Ovary (tissue), 10 donors: ENCODE measurements at places on chromosomes 13 and 19. TPM values are rescaled to one million over a fixed set of nuclear protein-coding genes. Genes with fewer than 3 reads are reported as not detected.

KBTBD6 gene
- 9.5 TPM for total RNA-seq

DNA sequence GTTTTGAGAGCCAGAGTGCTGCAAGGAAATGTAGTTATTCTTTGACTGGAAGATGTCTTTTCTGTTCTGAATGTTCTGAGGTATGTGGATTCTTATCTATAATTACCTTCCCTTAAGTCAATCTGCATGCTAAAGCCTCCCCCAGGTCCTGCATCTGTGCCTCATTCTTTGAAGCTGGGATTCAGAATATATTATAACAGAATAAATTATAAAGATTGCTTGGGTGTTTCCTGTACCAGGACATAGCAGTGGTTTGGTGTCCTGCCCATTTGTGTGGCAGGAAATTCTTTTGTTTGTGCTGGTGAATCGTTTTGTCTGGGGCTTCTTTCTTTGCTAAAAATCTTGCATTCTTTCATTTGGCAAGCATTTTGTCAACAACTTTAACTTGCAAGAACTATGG lies 60.2 kb downstream of the ITGBL1 start:
- no peak for DNase-seq

GRCh38 chr13:52706081-52706480 lies 33.5 kb downstream of the CNMD start:
- DNase-seq, result no peak

DNA sequence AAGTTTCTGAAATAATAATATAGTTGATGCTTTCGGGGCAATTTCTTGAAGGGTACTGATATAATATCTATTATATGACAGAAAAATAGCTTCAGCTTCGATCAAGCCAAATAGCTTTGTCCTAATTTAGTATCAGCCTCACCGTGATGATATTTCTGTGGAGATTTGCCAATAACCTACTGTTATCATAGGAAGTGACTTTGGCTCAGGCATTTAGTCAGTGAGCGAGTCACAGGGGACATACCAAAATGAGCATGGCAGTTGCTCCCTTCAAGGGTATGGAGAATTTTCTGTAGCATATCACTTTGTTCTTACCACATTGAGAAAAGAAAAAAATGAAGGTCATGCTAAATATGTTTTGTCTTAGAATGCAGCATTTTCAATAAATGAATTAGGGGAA lies 767.6 kb upstream of the SLITRK1 start:
- DNase-seq, result no peak

DNA sequence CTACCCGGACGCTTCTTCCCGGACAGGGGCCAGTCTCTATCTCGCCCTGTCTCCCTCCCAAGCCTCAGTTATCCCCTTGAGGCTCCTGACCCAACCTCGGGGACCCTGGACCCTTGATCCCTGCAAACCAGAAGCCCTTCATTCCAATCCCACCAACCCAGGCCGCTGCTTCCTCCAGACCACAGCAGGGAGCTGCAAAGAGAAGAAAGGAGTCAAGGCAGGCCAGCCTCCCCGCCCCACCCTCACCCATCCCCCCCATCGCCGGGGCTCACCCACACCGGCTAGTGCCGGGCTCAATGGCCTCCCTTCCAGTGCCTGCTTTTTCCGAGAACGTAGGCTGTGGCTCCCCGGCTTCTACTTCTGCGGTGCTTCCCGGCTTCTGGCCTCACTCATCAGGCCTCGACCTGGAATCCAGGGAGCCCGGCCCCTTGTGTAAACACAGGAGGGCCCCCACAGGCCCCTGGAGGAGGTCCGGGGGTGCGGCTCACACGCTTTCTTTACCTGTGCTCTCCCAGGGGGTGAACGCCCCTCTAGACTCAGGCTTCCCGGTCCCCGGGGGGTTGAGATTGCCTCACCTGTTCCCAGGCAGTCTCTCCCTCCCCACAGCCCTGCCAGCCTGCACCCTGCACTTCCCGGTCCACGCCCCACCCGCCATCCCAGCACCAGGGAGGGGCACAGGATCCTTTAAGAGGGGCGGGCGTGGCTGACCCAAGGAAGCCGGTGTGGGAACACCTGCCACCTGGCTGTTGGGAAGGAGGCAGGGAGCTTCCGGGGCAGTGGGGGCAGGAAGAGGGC lies at the start of gene FAM83E:
Gene FAM83E, minus strand, starts transcription at position 641 of the 795 bp plus-strand sequence. CDS start 1,704 bp downstream, outside the sequence.
- DNase-seq, result no peak

VN1R2 gene
- not detected for total RNA-seq

- no peak for DNase-seq
These were observed 58.0 kb downstream of the TGDS start for GRCh38 chr13:94537740-94538630.

- no peak for DNase-seq
These were observed 106.6 kb downstream of the COL4A2 start for GRCh38 chr13:110413676-110414040.

LYPD3 gene
- 6.8 TPM for total RNA-seq

EDDM13 gene
- total RNA-seq, result not detected

DNA sequence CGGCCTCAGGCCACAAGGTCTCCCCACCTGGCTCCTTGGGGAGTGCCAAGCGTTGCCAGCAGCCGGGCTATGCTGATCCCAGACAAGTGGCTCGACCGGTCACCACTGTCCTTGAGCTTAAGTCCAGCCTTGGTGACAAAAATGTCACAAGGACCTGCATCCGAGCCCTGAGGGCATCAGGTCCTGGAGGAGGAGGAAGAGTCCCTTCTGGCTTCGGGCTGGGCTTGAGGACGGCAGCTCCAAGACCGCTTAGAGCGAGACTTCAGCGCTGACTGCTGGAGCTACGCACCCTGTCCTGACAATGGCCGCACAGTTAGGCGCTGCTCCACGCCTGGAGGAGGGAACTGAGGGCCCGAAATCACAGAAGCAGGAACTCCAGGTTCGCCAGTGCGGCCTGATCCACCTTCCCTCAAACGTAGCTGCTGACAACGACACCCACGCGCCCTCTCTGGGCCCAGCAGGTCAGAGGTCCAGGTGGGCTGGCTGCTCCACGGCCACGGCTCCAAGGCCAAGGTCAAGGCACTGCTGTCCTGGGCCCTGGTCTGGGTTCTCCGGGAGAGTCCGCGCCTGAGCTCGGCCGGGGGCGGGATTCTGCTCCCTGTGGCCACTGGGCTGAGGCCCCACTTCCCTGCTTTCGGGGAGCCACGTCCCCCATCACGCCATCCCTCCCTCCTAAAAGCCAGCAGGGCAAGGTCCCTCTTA lies 7.0 kb downstream of the SBNO2 start:
- peak; percentile 39 for DNase-seq

GRCh38 chr19:49862391-49863253 lies 4.8 kb downstream of the PNKP start:
- DNase-seq, result peak; percentile 54

GRCh38 chr19:57664269-57665127 lies 4.2 kb upstream of the ZSCAN4 start:
- DNase-seq, result peak; percentile 64

GRCh38 chr19:3483226-3483628 lies at the start of gene SMIM44:
Gene SMIM44, minus strand, starts transcription at chr19:3483441. Its CDS starts 38 bp downstream, at chr19:3483403.
- DNase-seq, result no peak

GRCh38 chr13:34037636-34038540 lies 219.9 kb downstream of the RFC3 start:
- no peak for DNase-seq

DNA sequence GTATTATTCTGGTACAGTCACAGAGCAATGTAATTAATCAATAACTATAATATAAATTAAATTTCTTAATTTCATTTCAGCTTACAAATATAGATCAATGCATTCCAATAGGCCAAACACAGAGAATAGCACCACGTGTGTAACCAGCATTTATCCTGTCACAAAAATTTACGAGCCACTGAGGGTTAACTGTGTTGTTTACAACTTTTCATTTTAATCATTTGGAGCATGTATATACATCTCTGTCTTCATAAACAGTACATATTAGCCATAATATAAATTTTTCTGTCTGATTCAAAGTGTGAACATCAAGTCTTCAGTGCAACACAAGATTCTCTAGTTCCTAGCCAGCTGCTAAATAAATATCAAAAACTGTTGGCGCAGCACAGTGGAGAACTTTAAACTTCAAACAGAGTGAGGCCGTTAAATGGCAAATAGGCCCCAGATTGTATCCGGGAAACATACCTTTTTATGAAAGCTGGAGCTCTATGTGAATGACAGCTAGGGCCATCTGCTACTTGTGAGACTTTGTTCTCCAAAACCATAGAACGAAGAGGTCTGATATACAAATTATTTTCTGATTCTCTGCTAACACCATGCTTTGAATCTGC lies 105.1 kb downstream of the TBC1D4 start:
- no peak for DNase-seq

VSTM2B gene
- total RNA-seq, result not detected

SYNGR4 gene
- not detected for total RNA-seq

DNA sequence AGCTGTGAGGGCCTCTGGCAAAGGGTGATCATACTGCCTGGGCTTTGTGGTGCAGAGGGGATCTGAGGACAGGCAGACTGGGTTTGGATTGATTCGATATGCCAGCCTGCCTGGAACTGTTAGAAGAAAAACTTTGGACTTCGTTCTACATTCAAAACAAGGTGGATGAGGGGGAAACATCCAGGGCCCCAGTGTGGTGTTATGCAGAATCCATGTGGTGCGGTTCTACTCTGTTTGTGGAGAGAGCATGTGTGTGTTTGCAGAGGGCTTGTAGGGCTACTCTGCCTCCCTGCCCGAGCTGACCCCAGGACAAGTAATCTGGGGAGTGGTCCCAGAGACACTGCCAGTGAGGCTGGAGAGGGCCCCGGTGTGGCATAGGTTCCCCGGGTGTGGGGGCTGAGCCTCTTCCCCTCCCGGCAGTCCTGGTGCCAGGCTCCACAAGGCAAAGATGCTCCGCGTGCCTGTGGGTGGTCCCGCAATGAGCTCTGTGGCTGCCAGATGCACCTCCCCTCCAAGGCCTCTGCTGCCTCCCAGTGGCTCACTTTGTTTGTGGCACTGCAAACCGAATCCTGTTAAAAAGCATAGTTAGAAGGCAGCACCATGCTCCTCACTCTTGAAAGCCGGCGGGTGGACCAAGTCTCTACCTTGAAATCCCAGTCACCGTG lies 22.3 kb upstream of the TFDP1 start:
- DNase-seq, result peak; percentile 62

C1QTNF9 gene
- 0.23 TPM for total RNA-seq

- no peak for DNase-seq
These were observed 2447.7 kb downstream of the PCDH9 start for GRCh38 chr13:64782466-64782865.

DNA sequence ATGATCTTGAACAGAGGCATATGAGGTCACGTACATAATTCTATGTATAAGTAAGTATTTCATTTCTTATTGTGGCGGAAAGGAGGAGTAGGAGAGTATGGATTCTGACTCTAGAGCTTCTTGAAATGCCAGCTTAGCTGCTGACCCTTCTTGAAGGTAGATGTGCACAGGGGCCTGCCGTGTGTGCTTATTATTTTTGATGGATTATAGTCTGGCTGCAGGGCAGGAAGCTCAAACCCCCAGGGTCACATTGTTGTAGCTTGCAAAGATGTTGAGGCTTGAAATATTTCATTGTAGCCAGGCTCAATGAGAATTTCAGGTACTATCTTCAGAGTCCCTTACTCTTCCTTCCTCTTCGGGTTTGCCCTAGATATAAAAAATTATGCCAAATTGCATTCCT lies 418.8 kb downstream of the OLFM4 start:
- DNase-seq, result no peak

MEDAG gene
- total RNA-seq, result 3.5 TPM

- no peak for DNase-seq
These were observed 16.2 kb downstream of the MCF2L start for GRCh38 chr13:112984954-112985802.

GRCh38 chr19:7386308-7386707 lies 37.6 kb downstream of the ARHGEF18 start:
- DNase-seq, result no peak

ANGPTL8 gene
- 0.51 TPM for total RNA-seq

DNA sequence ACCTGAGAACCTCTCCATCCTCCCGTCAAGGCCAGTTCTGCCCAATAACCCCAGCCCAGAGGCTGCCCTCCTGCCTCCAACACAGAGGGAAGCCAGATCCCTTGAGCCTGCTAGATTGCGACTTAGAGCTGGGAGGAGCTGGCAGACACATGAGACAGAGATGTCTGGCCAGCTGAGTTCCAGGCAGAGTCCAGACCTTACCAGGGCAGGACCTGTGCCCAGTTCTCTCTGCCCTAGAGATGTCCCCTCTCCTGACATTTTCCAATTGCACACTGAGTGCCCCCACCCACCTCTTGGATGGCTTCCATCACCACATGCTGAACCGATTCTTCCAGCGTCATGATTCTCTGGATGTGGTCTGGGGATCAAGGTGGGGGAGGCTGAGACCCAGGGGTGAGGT lies 3.0 kb downstream of the HOOK2 start:
- DNase-seq, result no peak

CEACAM20 gene
- not detected for total RNA-seq

GRCh38 chr19:40598121-40598917 lies 2.9 kb upstream of the LTBP4 start:
- peak; percentile 94 for DNase-seq

- peak; percentile 79 for DNase-seq
These were observed at the start of gene MTRF1 for GRCh38 chr13:41263261-41263971. Gene MTRF1, minus strand, starts transcription at chr13:41263576. Its CDS starts 2,669 bp downstream, at chr13:41260907.

C5AR2 gene
- 1.2 TPM for total RNA-seq

DNA sequence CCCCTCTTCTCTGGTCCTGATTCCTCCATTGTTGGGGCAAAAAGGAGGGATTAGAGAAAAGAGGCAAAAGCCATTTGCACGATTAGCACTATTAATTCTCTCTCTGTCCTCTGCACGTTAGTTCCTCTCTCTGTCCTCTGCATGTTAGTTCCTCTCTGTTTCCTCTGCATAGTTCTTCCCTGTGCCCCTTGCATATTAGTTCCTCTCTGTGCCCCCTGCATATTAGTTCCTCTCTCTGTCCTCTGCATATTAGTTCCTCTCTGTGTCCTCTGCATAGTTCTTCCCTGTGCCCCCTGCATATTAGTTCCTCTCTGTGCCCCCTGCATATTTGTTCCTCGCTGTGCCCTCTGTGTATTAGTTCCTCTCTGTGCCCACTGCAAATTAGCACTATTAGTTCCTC lies 847.2 kb upstream of the GPC6 start:
- no peak for DNase-seq

CDC42EP5 gene
- total RNA-seq, result 28.0 TPM

- no peak for DNase-seq
These were observed 139.9 kb upstream of the RFC3 start for GRCh38 chr13:33678084-33678483.

GRCh38 chr13:107834717-107835116 lies 380.6 kb downstream of the LIG4 start:
- DNase-seq, result no peak

DNA sequence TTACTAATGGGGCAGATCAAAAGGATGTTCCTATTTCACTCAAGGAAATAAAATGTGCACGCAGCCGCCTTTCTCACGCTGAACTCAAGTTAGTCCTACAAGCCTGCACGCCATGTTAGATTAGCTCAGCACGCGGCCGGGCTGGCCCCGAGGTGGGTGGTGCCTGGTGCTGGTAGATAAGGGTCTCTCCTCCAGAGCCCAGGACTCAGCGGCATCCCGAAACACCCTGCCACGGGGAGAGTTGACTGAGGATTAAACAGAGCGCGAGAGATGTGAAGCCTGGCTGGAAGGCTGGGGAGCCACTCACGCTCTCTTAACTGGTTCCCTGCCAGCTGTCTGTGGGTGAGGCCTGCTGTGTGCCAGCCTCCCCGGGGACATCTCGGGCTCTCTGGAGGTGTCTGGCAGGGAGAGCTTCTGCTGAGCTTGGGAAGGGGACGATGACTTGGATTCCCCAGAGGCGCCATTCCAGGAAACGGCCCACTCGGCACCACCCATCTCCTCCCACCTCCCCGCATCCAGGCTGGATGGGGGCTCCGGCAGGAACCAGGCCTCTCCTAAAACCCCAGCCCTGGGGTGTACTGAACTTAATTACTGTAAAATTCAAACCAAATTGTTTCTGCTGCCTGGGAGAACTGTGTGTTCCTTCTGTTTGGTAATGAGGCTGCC lies 122.2 kb downstream of the KDM4B start:
- DNase-seq, result no peak

RNASEH2A gene
- total RNA-seq, result 8.9 TPM
